ENCODE measurements at places on chromosomes 12 and 14. TPM values are rescaled to one million over a fixed set of nuclear protein-coding genes. Genes with fewer than 3 reads are reported as not detected.

CCND2 gene
- not detected for total RNA-seq

KLHDC1 gene
- 0.25 TPM for total RNA-seq

CCDC88C gene
- 7.1 TPM for total RNA-seq

HOXC11 gene
- total RNA-seq: 0.36 TPM

TC2N gene
- total RNA-seq: 0.57 TPM

All from A549 treated with DMSO at 1 μM for 4 hours (cell line).